ENCODE measurements at places on chromosomes 5 and 9.

DNA sequence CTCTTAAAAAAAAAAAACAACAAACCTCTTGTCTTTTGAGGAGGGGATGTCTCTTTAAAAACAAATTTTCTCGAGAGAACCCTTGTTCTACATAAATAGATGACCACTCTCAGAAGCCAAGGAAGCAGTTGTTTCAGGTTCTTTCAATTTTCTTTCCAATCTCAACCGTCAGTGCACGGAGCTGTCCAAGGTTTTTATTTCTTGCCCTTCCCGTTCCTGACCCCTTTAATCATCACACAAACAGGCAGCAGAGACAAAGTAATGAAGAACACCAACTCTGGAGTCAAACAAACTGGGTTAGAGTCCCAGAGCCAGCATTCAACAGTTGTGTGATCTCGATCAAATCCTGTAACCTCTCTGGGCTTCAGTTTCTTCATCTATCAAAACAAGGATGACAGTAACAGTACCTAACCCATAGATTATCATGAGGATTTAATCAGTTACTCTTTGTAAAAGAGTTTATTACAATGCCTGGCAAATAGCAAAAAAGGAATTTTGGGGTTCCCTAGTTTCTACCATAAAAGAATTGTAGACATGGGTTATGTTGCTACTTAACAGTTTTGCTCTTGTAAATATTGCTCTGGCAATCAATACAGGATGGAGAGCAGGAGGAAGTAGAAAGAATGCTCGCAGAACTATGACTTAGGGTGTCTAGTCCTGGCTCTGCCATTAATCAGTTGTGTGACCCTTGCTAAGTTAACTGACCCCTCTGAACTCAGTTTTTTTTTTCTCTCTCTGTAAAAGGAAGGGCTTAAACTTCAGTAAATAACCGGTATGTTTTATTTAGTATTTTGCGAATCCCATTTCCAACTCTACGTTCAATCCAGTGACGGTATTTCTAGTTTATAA lies 1.0 kb upstream of the NIM1K start:
- no peak for DNase-seq

- no peak for DNase-seq
Observed at GRCh38 chr5:93748875-93749397, 7.5 kb upstream of the POU5F2 start.

- DNase-seq = no peak
Observed at GRCh38 chr9:136015656-136016571, 54.7 kb upstream of the UBAC1 start.

DNA sequence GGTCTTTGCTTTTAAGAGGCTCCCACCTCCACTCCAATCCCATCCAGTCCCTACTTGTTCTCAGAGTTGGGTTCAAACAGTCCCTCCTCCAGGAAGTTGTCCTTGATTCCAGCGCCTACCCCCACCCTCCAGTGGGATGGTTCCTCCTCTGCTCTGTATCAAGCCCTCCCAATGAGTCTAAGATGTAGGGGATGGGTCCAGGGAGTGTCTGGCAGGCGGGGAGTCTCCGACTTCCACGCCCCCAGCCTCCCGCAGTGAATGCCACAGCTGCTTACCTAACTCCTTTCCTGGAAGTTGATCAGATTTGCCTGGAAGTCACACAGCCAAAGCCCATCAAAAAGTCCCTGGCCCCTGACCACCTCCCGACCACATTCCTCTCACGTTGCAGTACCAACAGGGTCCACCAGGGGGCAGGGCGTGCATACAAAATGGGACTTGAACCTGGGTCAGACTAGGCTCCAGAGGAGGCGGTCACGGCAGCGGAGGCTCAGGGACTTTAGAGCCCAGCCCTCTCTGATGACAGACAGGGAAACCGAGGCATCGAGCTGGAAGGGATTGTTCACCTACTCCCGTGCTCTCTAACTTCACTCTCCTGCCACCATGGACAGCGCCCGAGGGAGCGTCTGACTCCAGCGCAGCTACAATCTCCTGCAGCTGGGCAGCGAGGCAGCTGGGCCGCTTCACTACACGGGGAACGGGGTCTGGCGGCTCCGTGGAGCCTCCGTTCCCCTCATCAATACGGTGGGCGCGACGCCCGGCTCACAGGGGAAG lies 25.0 kb upstream of the TDRD7 start:
- DNase-seq = peak; percentile 66

GRCh38 chr5:32711681-32712480 lies 760 bp downstream of the NPR3 start:
- no peak for DNase-seq

GRCh38 chr5:74665273-74665672 lies 19.8 kb upstream of the HEXB start:
- DNase-seq = no peak

- DNase-seq = no peak
Observed at GRCh38 chr9:133477992-133478850, 678 bp downstream of the SLC2A6 start.

DNA sequence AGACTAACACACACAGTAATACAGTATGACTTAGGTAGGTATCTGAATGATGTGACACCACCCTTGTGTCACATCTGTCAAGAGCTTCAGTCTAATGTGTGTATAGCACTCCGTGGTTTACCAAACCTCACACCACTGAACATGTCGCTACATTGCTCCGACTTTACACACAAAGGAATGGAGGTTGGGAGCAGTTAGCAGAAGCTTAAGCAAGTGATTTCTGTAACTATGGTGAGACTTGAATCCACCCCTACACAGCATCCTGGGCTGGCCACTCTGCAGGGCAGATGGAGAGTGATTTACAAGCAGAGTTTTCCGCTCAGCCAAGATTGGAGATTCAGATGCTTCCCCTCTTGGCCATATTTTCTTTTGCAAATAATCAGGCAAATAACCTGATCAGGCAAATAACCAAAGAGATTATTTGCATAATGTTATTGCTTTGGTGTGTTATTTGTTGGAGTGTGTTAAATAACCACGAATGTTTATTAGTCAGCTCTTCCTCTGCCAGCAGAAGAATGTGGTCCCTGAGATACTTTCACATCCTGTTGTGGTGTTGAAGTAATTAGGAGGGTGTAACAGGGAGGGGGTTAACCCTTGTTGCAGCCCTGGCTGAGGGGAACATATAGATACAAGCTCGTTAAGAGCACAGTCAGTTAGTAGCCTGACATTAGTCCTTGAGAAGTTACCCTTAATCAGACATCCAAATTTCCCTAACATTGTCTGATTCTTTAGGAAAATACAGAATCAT lies 92.8 kb downstream of the SNX18 start:
- no peak for DNase-seq

DNA sequence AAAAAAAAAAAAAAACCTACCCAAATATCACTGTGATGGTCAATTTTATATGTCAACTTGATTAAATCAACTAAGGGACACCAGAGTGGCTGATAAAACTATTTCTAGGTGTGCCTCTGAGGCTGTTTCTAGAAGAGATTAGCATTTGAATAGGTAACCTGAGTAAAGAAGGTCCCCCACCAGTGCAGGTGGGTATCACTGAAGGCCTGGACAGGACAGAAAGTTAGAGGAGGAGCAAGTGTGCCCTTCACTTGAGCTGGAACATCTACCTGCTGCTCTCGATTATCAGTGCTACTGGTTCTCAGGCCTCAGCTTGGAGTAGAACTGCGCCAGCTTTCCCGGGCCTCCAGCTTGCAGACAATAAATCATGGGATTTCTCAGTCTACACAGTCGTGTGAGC lies 88.7 kb downstream of the TLE1 start:
- no peak for DNase-seq

- peak; percentile 77 for DNase-seq
Observed at GRCh38 chr9:137113385-137114159, 961 bp downstream of the DPP7 start.

GRCh38 chr9:137044037-137044436 lies 1.9 kb downstream of the NPDC1 start:
- no peak for DNase-seq

DNA sequence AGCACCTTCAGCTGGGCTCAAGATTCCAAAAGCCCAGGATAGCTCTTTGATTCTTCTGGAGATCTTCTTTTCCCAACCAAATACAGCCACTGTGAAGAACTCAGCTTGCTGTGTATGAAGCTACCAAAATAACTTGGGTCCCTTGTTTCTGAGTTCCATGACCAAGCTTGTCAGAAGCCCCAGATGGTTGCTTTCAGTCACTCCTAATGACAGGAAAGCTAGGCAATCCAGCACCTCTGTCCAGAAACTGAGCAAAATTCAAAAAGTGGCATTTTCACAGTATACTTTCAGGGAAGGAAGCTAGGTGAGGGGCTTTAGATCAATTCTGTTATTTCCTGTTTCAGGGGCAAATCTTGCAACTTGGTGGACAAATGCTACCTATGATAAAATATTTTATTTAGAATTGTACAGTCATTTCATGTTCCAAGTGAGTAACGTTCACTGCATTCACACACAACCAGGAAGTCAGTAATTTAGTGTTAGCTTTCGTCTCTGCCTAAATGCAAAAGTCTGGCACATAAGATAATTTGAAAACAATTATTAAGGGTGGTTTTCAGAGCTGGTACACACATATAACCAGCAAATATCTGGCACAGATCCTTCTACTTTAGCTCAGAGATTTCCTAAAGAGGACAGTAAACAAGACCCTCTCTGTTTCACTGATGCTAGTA lies 330.1 kb downstream of the GLIS3 start:
- no peak for DNase-seq

DNA sequence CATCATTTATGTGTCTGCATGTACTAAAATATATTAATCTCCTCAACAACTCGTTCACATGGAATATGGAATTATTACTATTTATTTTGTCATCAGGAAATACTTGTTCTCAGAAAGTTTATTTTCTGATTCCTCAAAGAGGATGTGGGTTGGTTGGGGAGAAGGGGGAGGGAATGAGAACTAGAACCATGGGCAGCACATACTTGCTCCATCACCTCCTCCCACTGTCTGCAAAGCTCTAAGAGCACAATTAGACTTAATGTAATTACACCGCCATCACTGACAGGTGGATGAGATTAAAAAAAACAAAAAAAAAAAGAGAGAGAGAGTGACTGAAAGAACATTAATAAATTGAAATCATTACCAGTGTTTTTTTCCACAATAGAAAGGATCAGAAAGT lies 98.2 kb downstream of the OXCT1 start:
- DNase-seq = no peak

- no peak for DNase-seq
Observed at GRCh38 chr5:20649966-20650365, 662.0 kb upstream of the CDH18 start.

GRCh38 chr5:36367524-36367923 lies 65.8 kb upstream of the RANBP3L start:
- DNase-seq = no peak
